ENCODE measurements at places on chromosomes 12 and 14.

DNA sequence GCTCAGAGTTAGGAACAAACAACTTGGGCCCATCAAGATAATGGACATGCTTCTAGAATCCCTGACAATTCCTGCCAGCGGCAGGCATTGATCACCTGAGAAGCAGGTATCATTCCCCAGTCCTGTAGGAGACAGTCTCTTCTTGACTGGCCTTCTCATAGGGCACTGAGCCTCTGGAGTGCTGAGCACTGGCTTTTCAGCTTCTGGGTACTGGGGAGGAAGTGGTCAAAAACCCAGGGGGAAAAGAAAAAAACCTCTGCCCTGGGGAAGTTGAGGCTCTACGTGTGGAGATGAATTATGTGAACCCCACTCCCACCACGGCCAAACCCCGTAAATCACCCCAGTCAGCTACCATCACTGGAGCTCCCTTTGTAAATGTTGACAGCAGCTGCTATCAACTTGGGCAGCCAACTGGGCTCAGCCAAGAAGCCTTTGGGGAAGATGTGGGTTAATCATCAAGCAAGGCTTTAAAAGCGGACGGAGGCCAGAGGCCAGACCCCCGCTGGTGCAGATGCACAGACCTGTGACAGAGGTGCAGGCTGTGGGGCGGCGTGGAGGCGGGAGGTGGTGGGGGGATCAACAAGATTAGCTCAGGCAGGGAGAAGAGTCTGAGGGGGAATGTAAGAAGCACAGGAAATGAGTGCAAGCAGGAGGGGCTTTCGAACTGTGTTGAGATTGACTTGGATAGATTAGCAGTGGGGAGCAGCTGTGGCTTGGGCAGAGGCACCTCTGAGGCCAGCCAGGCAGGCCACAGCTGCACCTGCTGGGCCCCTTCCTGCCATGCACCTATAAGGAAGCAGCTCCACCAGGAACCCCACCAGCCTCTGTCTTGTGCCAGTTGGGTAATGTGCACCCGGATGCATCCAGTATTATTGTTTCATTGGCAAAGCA, 105.4 kb upstream of the HIF1A start:
- no peak for DNase-seq

GRCh38 chr12:40055228-40055579, 50.7 kb downstream of the SLC2A13 start:
- no peak for DNase-seq

GRCh38 chr12:25130741-25131188, 64.2 kb downstream of the DNAI7 start:
- no peak for DNase-seq

DNA sequence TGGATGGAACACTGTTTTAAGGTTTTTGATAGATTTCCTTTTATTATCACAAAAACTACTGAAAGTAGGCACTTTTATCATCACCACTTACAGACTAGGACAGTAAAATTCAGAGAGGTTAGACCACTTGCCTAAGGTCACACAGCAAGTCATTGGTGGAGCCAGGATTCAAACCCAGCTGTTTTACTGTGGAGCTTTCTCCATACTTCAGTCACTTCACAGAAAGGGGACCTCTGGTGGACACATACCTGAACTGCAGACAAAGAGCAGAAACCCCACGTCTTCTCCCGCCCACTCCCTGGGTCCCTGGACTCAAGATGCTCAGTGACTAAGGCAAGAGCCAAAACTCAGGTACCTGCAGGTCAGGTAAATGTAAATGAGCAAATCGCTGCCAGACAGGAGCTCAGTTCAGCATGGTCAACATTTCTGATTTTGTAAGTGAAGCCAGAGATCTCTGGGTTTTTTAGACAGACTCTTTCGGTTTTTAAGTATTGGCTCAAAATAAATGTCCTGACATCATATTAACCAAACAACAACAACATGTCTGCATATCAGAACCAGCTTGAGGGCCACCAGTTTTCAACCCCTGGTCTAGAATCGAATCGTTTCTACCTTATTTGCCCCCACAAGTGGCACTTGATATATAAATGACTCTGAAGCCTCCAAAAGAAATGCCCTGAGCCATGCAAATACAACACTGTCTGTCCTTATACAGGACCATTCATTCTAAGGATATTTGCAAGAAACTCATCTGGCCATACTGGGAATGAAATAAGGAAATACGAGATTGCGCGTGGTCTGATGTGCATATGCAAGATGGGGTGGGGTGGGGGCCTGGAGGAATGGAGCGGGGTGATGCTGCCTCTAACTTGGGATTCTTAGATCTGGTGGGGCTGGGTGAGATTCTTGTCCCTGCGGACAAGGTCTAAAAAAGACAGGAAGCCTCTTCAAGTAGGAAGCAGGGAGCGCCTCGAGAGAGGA, 110.9 kb downstream of the KSR2 start:
- no peak for DNase-seq

DNA sequence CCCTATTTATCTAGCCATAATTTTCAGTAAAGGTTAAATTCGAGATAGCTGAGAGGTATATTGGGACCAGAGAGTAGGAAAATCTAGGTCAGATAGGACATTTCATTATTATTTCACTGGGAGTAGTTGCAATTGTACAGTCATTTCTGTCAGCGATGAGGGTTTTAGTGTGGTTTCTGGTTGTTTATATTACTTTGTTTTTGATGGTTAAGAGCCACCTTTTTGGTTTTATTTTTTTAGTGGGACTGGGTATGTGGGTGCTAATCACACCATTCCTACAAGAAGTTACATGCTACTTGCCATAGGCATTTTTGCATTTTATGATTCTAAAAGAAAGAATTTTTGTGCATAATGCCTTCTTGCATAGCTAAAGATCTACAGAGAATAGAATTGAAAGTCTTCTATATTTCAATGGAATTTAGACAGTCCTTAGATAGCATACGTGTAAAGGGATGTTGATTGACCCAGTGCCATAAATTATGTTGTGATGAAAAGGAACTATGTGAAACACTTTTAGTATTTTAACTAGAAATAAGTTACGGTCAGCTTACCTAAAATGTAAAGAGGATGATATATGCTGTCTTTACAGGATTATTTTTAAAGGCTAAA, 85.2 kb downstream of the KTN1 start:
- no peak for DNase-seq

DNA sequence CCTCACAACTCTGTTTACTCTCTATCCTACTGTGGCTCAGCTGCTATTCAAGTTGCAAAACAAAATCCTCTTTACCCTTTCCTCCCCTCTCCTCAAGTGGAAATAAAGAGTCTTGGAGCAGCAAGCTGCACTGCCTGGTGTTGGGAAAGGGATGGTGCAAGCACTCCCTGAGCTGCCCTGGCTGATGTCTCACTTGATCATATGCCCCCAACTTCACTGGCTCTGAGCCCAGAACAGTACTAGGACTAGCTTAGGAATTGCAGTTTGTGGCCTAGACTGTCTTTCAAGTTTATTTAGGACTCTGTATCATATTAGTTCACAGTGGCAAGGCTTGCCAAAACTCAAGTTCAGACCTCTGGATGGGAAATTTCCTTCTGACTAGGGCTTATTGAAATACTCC, 1683.8 kb upstream of the SEL1L start:
- no peak for DNase-seq
